Naive thymus-derived CD4-positive, alpha-beta T cell (primary cell): ENCODE measurements at places on chromosomes 13 and 19.

- no peak for DNase-seq
Measured at GRCh38 chr13:68190818-68191217, 960.7 kb upstream of the PCDH9 start.

DNA sequence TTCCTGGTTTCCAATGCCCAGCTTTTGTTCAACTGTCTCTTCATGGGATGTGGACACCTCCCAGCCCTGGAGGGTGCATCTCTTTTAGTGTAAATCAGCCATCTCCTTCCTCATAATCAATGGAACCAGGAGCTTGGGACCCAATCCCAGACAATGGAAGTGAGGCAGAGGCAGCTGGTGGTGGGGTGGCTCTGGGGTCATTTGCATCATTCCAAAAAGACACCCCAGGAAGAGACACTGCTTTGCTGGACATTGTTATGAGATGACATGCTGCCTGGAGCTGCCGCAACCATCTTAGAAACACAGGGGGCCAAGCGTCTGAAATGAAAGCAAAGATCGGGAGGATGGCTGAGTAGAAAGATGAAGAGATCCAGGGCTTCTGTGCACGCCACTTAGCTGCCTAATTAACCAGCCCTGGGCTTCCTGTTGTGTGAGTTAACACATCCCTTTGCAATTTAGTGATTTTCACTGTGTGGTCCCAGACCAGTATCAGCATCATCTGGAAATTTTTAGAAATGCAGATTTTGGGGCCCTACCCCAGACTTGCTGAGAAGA lies 36.1 kb downstream of the IRS2 start:
- DNase-seq: no peak

GRCh38 chr13:113947311-113948033 lies 26.4 kb downstream of the C13orf46 start:
- DNase-seq: no peak

DNA sequence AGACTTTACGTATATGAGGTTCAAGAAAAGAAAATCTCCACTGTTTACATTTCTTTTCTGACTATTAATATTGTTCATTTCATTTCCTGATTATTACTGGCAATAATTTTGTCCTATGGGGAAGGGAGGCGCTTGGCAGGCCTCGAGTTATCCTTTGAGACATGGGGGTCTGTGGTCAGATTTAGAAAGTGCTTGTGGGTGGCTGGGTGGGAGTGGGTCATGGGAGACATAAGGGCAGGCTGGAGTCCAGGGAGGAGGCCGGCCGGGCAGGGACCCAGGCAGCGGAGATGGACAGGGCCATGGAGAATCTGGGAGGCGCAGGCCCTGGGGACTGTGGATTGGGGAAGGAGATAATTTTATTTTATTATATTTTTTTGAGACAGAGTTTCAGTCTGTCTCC lies 40.1 kb downstream of the LTBP4 start:
- DNase-seq: no peak

DNA sequence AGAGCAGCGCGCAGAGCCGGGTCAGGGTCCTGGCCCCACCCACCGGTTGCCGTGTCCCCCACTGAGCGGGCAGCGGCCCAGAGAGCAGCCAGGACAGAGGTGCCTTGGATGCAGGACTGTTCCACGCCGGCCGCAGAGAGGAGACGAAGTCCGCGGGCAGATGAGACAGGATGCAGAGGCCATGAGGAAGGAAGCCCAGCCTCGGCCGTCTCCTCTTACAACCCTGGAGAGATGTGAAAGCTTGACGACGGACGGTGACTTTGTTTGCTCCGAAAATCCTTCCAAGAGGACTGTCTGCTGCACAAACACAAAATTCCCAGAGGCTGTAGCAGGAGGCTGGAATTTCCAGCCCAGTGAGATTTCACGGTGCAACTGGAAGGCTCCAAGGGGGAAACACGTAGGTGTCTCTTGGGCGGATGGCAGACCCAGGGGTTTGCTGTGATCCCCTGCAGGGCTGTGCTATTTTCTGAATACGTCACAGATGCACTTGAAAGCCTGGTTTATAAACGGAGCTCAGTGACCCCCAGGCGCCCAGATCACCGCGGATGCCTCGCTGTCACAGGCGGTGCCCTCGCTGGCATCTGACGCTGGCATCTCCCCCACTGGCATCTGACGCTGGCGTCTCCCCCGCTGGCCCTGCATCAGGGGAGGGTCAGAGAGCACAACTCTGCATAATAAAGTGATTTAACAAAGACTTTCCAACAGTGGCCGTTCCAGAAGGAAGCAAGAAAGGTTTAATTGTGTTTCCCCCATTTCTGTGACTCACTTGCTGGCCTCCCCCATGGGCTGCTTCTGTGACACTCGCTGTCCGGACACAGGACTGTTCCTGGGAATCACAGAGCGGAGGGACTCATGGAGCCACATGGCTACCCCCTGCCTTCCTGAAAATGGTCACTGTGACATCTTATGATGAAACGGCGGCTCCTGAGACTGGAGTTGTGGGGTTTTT lies 62.0 kb upstream of the C13orf46 start:
- no peak for DNase-seq
